Stromal cell of bone marrow (primary cell): ENCODE measurements at places on chromosomes 6 and 20.
A peak's percentile ranks its signal among the peaks of the same experiment; 100 is the strongest.

GRCh38 chr20:62688855-62689460, 19.7 kb upstream of the NTSR1 start:
- no peak for DNase-seq

DNA sequence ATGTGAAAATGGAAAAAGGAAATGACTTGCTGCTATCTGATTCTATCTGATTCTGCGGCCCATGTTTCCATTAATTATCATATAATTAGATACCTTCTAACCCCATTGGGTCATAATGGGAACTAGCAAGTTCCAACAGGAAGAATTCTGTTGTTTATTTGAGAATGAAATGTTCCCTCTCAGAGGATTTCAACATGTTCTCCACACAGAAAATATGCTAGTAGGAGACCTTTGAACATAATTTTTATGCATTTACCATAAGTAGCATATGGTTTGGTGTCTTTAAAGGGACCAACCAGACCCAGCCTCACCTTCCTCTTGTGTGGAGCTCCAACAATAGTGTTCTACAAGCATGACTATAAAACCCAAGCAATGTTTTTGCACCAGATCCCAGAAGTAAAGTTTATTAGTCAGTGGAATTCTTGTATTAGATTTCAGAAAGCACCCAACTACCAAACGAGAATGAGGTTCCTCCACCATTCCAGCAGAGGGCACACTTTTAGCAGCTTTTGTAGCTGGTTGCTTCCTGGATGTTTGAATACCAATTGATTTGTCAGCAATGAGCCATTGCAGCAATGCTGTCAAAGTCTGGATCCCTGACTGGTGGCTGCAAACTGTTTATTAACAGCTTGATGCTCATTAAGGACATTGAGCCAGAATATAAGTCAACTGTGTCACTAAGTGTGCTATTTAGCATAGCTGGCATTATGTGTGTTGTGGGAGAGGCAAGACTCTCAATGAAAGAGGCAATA, 143.6 kb upstream of the GJE1 start:
- peak; percentile 77 for DNase-seq

GRCh38 chr6:163620670-163621330, 206.3 kb downstream of the QKI start:
- DNase-seq = peak; percentile 12

DNA sequence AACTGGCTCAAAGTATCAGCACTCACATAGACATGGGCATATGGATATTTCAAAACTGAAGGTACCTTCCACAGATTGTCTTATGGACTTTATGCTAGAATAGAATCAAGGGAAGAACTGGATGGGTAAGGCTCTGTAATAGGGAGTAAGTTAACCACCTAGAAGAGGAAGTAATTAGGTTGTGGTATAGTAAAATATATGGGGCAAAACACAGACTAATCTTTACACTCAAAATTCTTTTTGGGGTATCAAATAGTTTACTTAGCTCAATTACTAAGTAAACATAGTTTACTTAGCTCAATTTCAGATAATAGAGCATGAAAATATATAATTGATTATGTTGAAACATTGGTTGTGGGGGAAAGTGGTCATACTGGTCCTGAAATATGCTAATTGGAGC, 94.2 kb upstream of the ATXN1 start:
- no peak for DNase-seq

- no peak for DNase-seq
Observed at GRCh38 chr6:83057705-83058321, 7.8 kb downstream of the UBE3D start.

- DNase-seq = no peak
Observed at GRCh38 chr20:61963885-61964674, 101.6 kb downstream of the TAF4 start.

DNA sequence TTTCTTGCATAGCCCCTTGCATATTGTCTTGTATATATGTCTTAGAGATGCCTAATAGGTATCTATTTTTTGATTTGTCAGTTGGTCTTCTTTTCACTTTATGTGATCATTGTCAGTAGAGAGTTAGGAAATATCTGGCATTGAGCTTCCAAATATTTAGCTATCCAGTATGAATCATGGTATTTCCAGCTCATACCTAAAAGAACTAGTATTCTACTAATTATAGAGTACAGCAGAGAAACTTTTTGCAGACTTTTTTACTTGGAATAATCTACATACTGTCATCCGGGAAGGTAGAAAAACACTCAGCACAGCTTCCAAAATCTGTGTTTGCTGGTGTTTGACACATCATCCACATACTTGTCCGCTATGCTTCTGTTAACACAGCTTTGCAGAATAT, 156.4 kb upstream of the HTR1E start:
- no peak for DNase-seq

DNA sequence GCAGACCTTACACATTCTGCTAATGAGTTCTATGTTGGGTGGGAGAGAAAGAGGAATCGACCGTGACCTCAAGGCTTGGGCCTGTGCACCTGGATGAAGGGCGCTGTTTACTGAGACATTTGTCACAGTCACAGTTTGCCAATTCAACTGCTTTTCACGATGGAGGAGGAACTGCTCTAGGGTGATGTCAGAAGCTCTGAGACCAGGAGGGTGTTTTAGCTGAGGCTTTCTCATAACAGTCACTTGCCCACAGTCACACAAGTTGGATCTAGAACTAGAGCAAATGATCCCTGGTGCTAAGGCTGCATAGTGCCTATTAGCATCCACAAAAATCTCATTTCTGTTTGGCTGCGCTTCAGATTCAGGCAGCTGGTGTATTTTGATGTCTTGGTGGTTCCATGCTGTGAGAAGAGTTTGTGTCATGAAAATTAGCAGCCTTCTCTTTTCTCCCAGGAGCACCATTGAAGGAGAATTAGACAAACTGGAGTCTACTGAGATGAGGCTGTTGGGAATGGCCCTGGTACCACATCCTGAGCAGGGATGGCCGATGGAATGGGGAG, 83.3 kb upstream of the TGM3 start:
- no peak for DNase-seq

GRCh38 chr20:51315390-51315789, 227.1 kb downstream of the NFATC2 start:
- no peak for DNase-seq

DNA sequence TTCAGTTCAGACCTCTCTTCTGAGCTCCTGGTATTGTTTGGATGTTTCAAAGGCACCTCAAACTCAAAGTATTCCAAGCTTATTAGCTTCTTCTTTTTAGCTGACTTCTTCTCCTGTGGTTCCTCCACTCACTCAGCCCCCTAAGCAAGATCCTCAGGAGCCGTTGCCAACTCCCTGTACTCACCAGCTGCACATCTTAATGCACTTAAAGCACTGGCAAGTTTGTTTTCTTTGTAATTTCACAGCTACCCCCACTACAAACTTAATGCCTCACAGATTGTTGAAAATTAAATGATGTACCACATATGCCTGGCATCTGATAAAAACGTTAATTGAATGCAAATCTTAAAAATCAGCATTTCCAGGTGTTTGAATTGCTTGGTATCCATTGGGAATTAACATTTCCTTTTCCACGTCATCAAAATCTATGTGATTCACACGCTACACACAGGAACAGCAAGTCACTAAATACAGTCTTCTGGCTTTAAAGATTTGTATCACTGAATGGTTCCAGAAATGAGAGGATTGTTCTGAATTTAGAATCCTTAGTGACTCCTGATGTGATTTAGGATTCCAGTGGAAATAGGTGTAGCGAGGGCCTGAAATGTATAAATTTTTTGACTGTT, 24.5 kb downstream of the CALHM6 start:
- DNase-seq = no peak

DNA sequence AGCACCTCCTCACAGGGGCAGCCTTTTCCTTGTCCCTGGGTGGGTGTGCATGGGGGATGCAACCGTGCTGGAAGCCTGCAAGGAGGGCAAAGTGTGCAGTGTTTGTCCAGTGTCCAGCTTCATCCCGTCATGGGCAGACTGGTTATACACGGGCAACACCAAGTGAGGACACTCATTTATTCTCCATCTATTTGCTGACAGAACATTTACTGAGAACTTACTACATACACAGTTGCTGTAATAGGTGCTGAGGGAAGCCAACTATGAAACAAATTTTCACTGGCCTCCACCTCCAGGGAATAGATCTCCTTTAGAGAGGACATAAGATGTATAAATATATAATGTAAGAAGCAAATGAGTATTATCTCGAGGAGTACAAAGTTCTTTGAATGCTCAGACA, 136.7 kb downstream of the LRFN2 start:
- DNase-seq = no peak

- peak; percentile 21 for DNase-seq
Observed at GRCh38 chr20:2402271-2402980, 21.7 kb downstream of the TGM6 start.

GRCh38 chr20:8490076-8490830, 358.2 kb downstream of the PLCB1 start:
- no peak for DNase-seq

DNA sequence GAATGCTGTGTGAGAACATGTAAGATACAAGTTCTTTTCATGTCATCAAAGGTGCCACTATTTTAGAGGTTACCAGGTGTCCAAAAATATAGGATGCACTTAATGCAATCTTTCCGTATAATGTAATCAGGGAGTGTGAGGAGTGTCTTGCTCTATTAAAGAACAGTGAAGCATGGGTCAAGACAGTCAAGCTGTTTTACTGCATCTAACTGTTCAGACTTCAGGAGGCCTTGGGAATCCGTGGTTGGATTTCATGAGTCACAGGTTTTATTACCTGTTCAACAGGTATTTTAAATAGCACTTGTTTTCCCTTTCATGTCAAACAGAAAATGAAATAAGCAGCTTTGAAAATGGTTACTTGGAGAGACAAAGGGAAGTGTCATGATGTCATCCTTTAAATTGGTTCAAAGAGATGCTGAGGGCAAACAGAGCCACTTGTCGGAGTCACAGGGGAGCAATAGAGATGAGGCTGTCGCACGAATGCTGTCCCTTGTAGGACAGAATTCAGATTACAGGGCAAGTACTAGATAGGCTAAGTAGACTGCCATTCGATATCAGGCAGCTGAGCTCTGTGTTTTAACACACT, 621.5 kb downstream of the QKI start:
- DNase-seq = no peak

GRCh38 chr6:31622684-31623091, 2.2 kb downstream of the PRRC2A start:
- DNase-seq = no peak

- no peak for DNase-seq
Observed at GRCh38 chr6:143034689-143035334, 25.9 kb upstream of the AIG1 start.

- DNase-seq = no peak
Observed at GRCh38 chr6:161169035-161169434, 104.8 kb downstream of the AGPAT4 start.

DNA sequence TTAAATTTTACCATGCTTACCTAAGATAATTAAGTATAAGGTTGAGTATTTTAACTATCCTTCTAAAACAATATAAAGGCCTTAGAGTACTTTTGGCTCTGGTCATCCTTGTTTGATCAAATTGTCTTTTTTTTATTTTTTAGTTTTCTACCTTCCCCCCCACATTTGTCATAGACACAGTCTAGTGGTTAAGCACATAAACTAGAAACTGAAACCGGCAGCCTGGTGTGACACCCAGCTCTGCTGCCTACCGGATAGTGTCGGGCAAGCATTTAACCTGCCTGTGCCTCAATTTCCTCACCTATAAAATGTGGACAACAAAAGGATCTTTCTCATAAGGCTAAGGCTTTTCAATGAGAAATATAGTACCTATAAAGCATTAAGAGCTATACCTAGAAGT, 21.6 kb upstream of the TULP4 start:
- DNase-seq = no peak

- no peak for DNase-seq
Observed at GRCh38 chr6:154371281-154371680, 14.7 kb upstream of the IPCEF1 start.

GRCh38 chr6:4649728-4650127, 126.5 kb upstream of the CDYL start:
- no peak for DNase-seq

- no peak for DNase-seq
Observed at GRCh38 chr6:71454056-71454455, 165.4 kb downstream of the OGFRL1 start.

GRCh38 chr6:109339906-109340678, 42.2 kb downstream of the CD164 start:
- no peak for DNase-seq

DNA sequence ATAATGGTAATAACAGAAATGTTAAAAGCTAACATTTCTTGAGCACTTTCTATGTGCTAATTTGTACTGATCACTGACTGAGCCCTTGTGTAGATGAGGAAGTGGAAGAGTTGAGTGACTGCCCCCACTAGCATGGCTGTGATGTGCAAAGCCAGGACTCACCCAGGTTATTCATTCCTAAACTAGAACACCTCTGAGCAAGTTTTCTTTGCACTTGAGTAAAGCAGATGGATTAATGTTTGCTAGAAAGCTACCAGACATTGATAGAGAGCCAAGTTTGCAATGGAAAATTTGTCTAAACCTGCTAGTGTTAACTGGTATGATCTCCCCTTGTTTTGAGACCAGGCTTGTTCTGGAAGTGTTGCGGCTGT, 467.4 kb upstream of the PLCB4 start:
- DNase-seq = no peak

GRCh38 chr6:166477647-166478365, 95.1 kb upstream of the MPC1 start:
- DNase-seq = no peak

- no peak for DNase-seq
Observed at GRCh38 chr6:44076356-44077213, 50.7 kb downstream of the MRPL14 start.

DNA sequence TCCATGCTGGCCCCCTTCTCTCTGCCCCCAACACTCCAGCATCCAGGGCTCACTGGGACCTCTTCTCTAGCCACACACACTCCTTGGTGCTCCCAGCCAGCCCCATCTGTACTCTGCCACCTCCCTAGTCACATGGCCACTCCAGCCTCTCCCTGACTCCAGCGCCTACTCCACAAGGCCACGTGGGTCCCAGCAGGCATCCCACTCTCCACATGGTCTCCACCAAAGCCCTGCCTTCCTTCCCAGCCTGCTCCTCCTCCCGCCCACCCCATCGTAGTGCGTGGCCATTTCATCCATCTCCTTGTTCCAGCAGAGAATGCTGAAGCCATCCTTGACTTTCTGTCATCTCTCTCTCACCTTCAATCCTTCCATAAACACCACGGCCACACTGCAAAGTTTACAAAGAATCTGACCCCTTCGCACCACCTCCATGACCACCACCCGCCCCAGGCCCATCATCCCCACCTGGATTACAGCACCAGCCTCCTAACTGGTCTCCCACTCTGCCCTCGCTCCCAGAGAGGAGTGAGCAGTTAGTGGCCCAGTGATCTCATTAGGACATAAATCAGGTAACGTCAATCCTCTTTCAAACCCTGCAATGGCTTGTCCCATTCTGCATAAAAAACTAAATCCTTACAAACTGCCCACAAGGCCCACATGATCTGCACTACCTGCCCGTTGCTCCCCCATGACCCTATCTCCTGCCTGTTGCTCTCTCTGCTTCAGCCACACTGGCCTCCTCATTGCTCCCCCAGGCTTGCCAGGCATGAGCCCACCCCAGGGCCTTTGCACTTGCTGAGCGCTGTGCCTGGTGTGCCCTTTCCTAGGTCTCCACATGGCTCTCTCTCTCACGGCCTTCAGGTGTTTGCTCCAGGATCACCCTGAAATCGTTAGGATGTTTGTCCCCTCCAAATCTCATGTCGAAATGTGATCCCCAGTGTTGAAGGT, 96.2 kb downstream of the GRM4 start:
- DNase-seq = no peak
